ENCODE measurements at places on chromosomes 12 and 14.

- peak; percentile 49 for DNase-seq
Measured at GRCh38 chr12:39103552-39104165, 198.3 kb upstream of the CPNE8 start.

- DNase-seq = no peak
Measured at GRCh38 chr12:118455327-118455726, 79.0 kb downstream of the SUDS3 start.

- no peak for DNase-seq
Measured at GRCh38 chr12:124031058-124031457, 58.0 kb downstream of the ZNF664 start.

DNA sequence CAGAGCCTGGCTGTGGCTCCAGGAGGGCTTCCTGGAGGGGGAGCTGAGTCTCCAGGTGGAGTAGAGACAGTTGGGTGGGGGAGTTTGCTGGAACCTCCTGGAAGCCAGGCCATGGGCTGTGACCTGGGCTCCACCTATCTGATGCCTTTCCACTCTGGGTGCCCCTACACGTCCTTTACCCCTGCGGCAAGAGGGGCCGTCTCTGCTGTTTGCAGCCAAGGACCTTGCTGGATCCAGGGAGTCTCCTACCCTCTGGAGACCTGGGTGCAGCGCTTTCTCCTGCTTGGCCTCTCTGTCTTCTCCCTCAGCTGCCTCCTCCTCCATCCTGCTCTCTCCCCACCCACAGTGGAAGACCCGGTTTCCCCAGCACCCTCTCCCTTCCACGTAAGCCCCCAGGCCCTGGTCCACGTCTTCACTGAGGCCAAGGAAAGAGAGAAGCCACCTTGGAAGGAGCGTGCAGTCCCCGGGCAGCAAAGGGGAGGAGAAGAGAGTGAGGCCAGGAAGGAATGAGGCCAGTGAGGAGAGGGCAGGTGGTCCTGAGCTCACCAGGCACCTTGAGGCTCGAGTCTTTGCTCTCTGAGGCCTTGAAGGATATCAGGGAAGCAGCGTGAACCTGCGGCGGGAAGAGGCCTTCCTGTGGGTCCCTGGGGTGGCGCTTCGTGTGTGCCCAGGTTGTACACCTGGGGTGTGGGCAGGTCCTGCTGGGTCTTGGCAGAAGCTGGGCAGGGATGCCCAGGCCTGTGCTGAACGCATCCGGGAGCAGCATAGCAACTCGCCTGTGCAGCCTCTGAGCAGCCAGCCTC is 294.3 kb upstream of the RTL1 start:
- no peak for DNase-seq
